ENCODE measurements at places on chromosomes 11 and 22.

GRCh38 chr11:73851046-73851764 is 25.4 kb downstream of the COA4 start:
- DNase-seq: no peak

DNA sequence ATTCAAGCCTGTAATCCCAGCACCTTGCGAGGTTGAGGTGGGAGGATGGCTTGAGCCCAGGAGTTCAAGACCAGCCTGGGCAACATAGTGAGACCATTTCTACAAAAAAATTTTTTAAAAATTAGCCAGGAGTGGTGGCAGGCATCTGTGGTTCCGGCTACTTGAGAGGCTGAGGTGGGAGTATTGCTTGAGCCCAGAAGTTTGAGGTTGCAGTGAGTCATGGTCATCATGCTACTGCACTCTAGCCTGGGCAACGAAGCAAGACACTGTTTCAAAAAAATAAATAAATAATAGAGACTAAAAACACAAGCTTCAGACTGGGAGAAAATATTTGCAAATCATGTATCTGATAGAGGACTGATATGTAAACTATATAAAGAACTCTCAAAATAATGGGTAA is 33.2 kb downstream of the BTBD10 start:
- DNase-seq: no peak

- DNase-seq: no peak
These were observed 39.3 kb downstream of the ZNF202 start for GRCh38 chr11:123702139-123702538.

DNA sequence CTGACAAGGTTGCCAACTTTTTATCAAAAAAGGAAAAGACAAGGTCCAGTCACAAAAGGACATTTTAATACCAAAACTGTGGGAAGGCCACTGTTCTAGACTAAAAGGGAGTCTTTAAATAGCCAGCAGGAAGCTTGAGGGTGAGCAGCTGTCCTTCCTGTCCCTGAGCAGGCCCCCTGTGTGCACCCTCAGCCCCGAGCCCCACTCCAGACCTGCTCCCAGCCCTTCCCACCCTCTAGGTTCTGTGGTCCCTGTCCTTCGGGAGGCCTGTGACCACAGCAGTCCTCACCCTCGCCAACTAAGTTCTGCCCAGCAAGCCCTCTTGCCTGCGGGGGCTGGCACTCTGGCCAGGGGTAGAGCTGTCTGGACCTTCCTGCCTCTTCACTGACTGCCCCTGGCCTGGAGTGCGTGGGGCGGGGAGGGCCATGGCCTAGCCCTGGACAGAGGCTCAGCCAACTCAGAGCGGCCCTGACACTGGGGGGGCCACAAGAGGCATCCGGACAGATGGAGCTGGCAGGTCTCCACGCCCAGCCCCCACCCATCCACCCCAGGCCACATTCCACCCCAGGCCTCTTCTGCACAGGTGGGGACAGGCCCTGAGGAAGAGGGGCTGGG is 1.6 kb upstream of the PLXNB2 start:
- DNase-seq: no peak

GRCh38 chr22:29914165-29914564 is 31.2 kb downstream of the MTMR3 start:
- peak; percentile 10 for DNase-seq

DNA sequence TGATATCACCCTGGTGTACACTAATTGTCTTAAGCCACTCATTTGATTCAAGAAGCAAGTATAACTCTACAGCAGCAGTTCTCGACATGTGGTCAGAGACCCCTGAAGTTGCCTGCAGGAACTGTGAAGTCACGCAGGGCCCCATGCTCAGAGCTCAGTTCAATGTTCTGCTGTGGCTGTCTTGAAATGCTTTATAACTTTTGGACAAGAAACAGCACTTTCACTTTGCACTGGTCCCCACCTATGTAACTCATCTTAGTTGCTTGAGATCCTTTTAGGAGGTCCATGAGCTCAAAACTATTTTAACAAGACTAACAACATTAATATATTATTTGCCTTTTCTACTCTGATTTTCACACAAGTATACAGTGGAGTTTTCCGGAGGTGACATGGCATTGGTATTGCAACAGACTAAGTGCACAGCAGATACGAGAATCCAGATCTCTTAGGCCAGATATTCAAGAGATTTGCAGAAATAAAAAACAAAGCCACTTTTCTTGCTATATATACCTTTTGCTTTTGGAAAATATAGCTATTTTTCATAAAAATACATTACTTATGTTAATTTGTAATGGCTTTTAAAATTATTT is 64.8 kb downstream of the PRR5L start:
- no peak for DNase-seq

GRCh38 chr11:112762707-112763090 is 198.5 kb upstream of the NCAM1 start:
- no peak for DNase-seq

DNA sequence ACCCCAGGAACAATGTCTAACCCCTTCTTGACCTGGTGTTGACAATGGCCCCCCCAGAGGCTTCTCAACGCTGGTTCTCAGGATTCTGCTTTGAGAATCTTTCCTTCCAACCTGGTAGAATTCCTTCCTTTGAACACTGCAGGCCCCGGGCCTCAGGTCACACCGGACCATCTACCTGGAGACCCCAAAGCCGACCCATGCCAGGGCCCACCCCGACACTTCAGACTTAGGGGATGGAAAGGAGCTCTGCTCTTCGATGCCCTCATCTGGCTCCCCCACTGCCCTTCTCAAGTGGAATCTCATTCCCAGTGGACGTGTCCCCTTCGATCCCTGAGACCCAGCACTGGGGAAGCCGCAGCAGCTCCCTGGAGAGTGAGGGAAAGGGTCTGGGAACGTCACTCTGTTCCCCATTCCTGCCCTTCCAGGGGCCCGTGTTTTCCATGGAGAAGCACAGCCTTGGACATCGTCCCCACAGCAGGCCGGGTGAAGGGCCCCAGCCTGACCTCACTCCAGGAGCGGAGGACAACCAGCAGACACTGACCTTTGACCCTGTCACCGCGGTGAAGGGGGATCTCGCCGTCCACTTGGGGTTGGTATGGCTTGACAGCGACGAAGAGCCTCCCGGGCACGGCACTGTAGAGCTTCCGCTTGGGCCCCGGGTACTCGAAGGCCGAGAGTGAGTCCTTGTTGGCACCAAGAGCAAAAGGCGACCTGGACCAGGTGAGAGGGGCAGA is 408.3 kb downstream of the CTTN start:
- no peak for DNase-seq

DNA sequence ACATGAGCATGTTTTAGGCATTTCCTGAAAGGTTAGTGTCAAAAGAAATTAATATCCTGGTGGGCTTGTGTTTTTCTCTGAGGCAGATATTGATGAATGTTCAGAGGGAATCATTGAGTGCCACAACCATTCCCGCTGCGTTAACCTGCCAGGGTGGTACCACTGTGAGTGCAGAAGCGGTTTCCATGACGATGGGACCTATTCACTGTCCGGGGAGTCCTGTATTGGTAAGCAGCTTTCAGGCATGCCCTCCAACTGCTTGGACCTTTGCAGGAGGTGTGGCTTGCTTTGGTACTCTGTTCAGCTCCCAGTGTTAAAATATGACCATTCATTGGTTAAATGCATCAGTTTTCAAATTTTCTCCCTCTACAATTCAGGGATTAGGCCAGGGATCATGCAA is 658.6 kb upstream of the ANO5 start:
- DNase-seq: no peak

GRCh38 chr22:42993651-42994275 is 21.2 kb downstream of the PACSIN2 start:
- no peak for DNase-seq

- peak; percentile 50 for DNase-seq
These were observed 87.0 kb upstream of the THY1 start for GRCh38 chr11:119509969-119510401.

DNA sequence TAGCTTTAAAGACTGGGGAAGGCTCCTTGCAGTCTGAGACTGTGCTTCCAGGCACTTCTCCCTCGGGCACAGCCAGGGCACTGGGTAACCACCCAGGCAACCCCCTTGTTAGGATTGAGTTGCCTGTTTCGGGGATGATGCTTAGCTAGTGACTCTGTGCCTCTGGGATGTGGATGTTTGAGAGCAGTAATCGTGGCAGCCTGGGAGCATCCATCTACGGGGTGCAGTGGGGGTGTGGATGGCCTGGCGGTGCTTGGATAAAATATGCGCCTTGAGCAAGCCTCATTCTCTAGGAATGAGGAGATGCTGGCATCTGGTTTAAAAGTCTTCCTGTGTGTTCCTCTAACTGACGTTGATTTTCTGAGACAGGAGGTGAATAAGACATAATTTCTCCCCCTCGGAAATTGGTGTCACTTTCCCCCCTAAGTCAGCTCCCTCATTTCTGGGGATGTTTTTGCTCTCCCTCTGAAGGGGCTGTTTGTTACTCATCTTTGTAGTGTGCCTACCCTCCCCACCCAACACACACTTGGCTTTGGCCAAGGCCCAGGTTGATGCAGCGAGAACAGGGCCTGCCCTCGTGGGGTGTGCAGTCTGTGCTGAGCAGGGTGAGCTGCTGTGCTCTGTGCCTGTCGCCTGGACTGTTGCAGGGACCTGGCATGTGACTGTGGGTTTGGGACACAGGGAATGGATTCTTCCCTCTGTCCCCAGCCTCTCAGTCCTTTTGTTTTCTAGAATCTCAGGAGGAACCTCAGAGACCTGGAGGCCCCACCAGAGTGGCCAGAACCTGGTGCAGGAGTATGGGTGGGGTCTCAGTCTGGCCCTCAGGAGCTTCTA is 2.0 kb downstream of the GNAZ start:
- no peak for DNase-seq
